Mesendoderm (in vitro differentiated cells): ENCODE measurements at places on chromosomes 7 and 10.

DNA sequence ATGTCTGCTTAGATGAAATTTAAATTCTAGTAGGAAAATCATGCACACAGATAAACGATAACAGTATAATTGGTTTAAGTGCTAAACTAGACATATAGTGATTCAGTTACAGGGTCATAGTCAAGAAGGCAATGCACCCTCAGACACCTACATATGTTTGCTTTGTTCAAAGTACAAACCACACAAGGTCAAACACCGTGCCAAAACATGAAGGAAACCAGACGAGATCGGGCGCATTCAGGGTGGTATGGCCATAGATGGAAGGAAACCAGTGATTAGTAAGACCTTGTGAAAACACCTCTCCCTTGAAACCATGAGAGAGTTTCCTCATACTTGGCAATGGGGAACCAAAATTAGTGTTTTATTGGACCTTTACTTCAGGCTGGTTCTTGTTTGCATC is 906.9 kb downstream of the PCDH15 start:
- no peaks in the 10 kb centered on the region for H3K4me1 ChIP-seq
- no peaks in the 10 kb centered on the region for H3K36me3 ChIP-seq
- H3K27ac ChIP-seq, result no peak overlapping the region

DNA sequence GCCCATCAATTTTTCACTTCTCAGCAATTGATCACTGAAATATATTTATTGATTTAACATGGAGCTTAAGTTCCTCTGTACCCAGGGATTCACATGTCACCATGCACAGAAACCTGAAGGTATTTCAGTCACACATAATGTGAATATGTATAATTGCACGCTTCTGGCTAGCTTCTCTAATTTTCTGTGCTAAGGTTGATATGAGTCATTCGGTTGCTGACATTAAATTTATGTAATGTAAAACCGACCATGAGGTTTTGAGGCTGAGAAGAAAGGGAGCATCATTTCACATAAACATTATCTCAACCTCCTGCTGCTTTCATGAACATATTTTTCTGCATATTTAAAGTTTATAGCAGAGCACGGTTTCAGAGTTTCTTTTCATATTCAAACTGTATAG is 381.0 kb upstream of the TPK1 start:
- no peak overlapping the region for H3K27ac ChIP-seq
- H3K4me3 ChIP-seq, result no peak overlapping the region
- H3K36me3 ChIP-seq, result no peaks in the 10 kb centered on the region
- H3K27me3 ChIP-seq, result no peaks in the 10 kb centered on the region
- DNase-seq, result no peak

- H3K27me3 ChIP-seq, result no peaks in the 10 kb centered on the region
- no peak overlapping the region for H3K4me3 ChIP-seq
Measured at GRCh38 chr7:23544913-23545354, 13.2 kb upstream of the TRA2A start.

DNA sequence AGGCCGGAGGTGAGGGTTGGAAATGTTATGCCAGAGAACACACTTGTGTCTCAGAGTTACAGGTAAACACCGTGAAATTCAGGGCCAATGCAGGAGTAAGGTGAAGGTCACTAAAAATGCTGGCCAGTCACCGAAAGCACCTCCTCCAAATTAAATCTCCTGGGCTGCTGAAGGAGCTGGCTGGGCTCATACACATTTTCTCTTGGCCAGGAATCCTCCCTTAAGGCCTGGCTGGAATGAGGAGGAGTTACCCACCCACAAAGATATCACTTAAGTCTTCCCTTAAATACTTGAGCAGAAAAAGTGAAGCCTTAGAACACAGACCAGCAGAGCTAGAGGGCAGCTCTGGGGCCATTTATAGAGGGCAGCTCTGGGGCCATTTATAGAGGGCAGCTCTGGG is 46.3 kb downstream of the HTRA1 start:
- H3K4me1 ChIP-seq, result no peaks in the 10 kb centered on the region
- no peak overlapping the region for H3K27ac ChIP-seq
- DNase-seq, result no peak

DNA sequence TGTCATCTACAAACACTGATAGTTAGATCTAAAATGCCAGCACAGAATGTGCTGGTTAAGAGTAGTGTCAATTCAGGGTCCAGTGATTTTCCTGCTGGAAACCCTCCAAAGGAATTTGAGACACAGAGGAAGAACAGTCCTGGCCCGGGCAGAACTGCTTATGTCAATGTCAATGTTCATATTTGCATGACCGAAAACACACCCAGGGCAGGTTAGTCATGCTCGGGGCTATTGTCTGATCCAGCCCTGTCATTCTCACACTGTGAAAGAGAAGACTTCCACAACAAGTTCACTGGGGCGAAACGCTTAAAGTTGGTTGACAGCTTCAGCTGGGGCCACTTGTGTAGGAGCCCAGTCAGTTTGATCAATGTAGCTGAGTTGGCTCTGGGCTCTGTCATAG is 139.3 kb downstream of the C1GALT1 start:
- H3K4me3 ChIP-seq, result no peak overlapping the region
- no peaks in the 10 kb centered on the region for H3K36me3 ChIP-seq
- H3K4me1 ChIP-seq, result peaks cover 3% of the 10 kb centered on the region
- H3K27me3 ChIP-seq, result no peaks in the 10 kb centered on the region
- no peak for DNase-seq

- no peak overlapping the region for H3K4me3 ChIP-seq
- H3K4me1 ChIP-seq, result peaks cover 2% of the 10 kb centered on the region
- no peak overlapping the region for H3K27ac ChIP-seq
- no peak for DNase-seq
- no peaks in the 10 kb centered on the region for H3K36me3 ChIP-seq
Measured at GRCh38 chr10:107275806-107276205, 111.3 kb upstream of the SORCS1 start.

- no peak for DNase-seq
- no peak overlapping the region for H3K27ac ChIP-seq
- H3K27me3 ChIP-seq, result no peaks in the 10 kb centered on the region
Measured at GRCh38 chr7:68424658-68425297, 1173.5 kb upstream of the AUTS2 start.

- no peaks in the 10 kb centered on the region for H3K27me3 ChIP-seq
- no peaks in the 10 kb centered on the region for H3K36me3 ChIP-seq
- no peak overlapping the region for H3K27ac ChIP-seq
- no peaks in the 10 kb centered on the region for H3K4me1 ChIP-seq
- no peak overlapping the region for H3K4me3 ChIP-seq
Measured at GRCh38 chr10:57689596-57690297, 577.9 kb downstream of the IPMK start.

- no peak overlapping the region for H3K27ac ChIP-seq
- H3K36me3 ChIP-seq, result no peaks in the 10 kb centered on the region
- DNase-seq, result no peak
- no peak overlapping the region for H3K4me3 ChIP-seq
Measured at GRCh38 chr10:129033340-129033739, 433.7 kb upstream of the MGMT start.

GRCh38 chr7:147813316-147813715 is 777.2 kb upstream of the C7orf33 start:
- no peaks in the 10 kb centered on the region for H3K36me3 ChIP-seq
- H3K27me3 ChIP-seq, result no peaks in the 10 kb centered on the region
- H3K4me1 ChIP-seq, result no peaks in the 10 kb centered on the region

GRCh38 chr10:45096001-45096400 is 95.3 kb downstream of the ZNF22 start:
- H3K4me3 ChIP-seq, result no peak overlapping the region
- no peaks in the 10 kb centered on the region for H3K27me3 ChIP-seq
- no peak overlapping the region for H3K27ac ChIP-seq
- H3K4me1 ChIP-seq, result no peaks in the 10 kb centered on the region

GRCh38 chr10:132396494-132397035 is 435 bp upstream of the PWWP2B start:
- no peaks in the 10 kb centered on the region for H3K36me3 ChIP-seq
- no peaks in the 10 kb centered on the region for H3K27me3 ChIP-seq
- no peak overlapping the region for H3K4me3 ChIP-seq
- H3K4me1 ChIP-seq, result peaks cover 3% of the 10 kb centered on the region
- H3K27ac ChIP-seq, result no peak overlapping the region

GRCh38 chr10:68330852-68331454 is 911 bp upstream of the HNRNPH3 start:
- H3K36me3 ChIP-seq, result no peaks in the 10 kb centered on the region
- H3K4me1 ChIP-seq, result no peaks in the 10 kb centered on the region
- peak; percentile 38 for DNase-seq
- H3K27me3 ChIP-seq, result no peaks in the 10 kb centered on the region

- H3K27me3 ChIP-seq, result no peaks in the 10 kb centered on the region
- no peaks in the 10 kb centered on the region for H3K4me1 ChIP-seq
- no peaks in the 10 kb centered on the region for H3K36me3 ChIP-seq
- no peak for DNase-seq
Measured at GRCh38 chr7:100211342-100211780, 8.4 kb upstream of the PVRIG start.

DNA sequence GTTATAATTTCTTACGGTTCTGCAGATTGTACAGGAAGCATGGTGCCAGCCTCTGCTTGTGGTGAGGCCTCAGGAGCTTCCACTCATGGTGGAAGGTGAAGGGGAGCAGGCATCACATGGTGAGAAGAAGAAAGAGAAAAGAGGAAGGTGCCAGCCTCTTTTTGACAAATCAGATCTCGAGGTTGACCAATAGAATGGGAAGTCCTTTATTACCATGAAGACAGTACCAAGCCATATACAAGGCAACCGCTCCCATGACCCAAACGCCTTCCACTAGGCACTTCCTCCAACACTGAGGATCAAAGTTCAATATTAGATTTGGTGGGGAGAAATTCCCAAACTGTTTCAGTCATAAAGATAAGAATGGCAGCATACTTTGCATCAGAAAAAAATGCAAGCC is 502.8 kb downstream of the GLRX3 start:
- peaks cover 6% of the 10 kb centered on the region for H3K4me1 ChIP-seq
- no peak overlapping the region for H3K4me3 ChIP-seq
- no peaks in the 10 kb centered on the region for H3K36me3 ChIP-seq
- H3K27me3 ChIP-seq, result no peaks in the 10 kb centered on the region
- DNase-seq, result no peak
- no peak overlapping the region for H3K27ac ChIP-seq

DNA sequence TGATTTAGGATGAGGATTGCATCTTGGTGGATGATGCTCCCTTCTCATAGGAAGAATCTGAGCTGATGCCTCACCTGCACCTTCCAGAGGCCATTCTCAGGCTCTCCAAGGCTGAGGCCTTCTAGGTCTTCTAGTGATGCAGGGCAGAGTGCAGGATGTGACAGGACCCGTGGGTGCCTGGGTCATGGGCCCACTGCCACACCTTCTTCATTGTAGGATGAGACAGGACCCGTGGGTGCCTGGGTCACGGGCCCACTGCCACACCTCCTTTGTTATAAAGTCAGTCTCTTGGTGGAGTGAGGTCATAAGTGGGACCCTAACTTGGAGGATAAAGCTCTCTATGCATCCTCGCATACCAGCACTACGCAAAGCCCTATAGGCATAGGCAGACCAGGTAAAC is 109.9 kb upstream of the TCERG1L start:
- no peak for DNase-seq
- no peaks in the 10 kb centered on the region for H3K27me3 ChIP-seq
- no peak overlapping the region for H3K4me3 ChIP-seq
- H3K36me3 ChIP-seq, result no peaks in the 10 kb centered on the region
- H3K4me1 ChIP-seq, result no peaks in the 10 kb centered on the region
- H3K27ac ChIP-seq, result no peak overlapping the region

- H3K4me3 ChIP-seq, result no peak overlapping the region
- H3K27me3 ChIP-seq, result no peaks in the 10 kb centered on the region
- DNase-seq, result no peak
- no peak overlapping the region for H3K27ac ChIP-seq
Measured at GRCh38 chr10:132100556-132101349, 35.0 kb downstream of the JAKMIP3 start.

- DNase-seq, result no peak
- H3K27ac ChIP-seq, result no peak overlapping the region
- no peaks in the 10 kb centered on the region for H3K27me3 ChIP-seq
- no peaks in the 10 kb centered on the region for H3K36me3 ChIP-seq
- H3K4me1 ChIP-seq, result peaks cover 5% of the 10 kb centered on the region
Measured at GRCh38 chr7:24405002-24405401, 121.0 kb downstream of the NPY start.

DNA sequence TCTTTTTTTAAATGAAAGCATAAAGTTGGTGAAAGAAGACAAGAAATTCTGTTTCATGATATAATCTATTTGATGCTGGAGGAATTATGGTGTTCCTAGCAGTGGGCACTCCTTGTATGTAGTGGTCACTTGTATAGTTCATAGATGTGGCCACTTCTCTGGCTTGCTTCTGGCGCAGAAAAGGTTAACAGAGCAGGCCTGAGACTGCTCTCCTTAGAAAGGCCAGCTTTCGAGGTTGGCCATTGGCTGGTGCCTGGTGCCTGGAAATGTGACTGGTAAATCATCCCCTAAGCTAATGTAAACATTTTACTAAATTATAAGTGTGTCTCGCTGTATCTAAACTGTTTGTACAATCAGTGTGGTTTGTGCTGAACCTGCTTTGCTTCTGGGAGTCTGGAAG is 276.1 kb downstream of the PHTF2 start:
- H3K4me1 ChIP-seq, result peaks cover 5% of the 10 kb centered on the region
- no peaks in the 10 kb centered on the region for H3K36me3 ChIP-seq
- H3K4me3 ChIP-seq, result no peak overlapping the region
- no peaks in the 10 kb centered on the region for H3K27me3 ChIP-seq

DNA sequence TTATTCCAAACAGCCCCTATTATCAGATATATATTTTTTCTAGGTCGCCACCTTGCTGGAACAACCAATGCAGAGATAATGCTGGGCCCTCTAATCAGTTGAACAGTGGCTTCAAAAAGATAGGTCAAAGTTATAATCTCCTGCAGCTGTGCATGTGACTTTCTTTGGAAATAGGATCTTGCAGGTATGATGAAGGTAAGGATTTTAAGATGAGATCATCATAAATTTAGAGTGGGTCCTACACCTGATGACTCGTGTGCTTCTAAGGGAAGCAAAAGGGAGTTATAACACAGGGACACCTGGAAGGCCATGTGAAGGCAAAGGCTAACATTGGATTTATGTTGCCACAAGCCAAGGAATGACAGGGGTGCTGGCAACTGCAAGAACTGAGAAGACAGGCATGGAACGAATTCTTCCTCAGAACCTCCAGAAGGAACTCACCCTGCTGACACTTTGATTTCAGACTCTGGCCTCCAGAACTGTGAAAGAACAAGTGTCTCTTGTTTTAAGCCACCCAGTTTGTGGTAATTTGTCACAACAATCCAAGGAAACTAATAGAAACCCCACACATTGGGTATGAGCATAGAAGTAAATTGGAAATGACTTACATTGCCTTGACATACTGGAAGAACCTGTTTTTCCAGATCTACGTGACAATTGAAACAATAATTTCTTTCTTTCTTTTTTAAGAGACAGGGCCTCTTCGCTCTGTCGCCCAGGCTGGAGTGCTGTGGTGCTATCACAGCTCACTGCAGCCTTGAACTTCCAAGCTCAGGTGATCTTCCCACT is 34.4 kb downstream of the CCDC71L start:
- DNase-seq, result peak; percentile 3
- H3K4me1 ChIP-seq, result no peaks in the 10 kb centered on the region
- H3K36me3 ChIP-seq, result no peaks in the 10 kb centered on the region
- H3K27me3 ChIP-seq, result no peaks in the 10 kb centered on the region
- H3K4me3 ChIP-seq, result no peak overlapping the region

- no peak for DNase-seq
- H3K4me1 ChIP-seq, result no peaks in the 10 kb centered on the region
- no peak overlapping the region for H3K27ac ChIP-seq
- no peak overlapping the region for H3K4me3 ChIP-seq
- no peaks in the 10 kb centered on the region for H3K27me3 ChIP-seq
Measured at GRCh38 chr10:123462756-123463155, 203.4 kb upstream of the GPR26 start.
